ENCODE measurements at places on chromosomes 2 and 18.

GRCh38 chr2:43018179-43019024, 208.0 kb downstream of the ZFP36L2 start:
- no peak for DNase-seq

DNA sequence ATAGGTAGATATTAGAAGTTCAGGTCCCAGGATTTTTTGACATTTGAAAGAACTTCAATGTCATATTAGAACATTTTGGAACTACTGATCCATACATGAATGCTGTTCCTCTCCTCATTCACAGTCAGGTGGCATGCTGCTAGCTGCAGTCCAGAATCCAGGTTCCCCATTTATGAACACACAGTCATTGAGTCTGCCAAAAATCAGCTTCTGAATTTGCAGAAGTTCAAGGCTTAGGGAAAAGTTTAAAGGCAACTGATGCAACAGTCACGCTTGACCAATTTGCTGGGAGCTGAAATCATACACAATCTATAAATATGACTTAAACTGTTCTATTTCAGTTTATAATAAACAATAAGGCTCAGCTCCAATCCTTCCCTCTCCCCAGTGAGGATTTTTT, 17.3 kb upstream of the TTR start:
- DNase-seq: no peak

DNA sequence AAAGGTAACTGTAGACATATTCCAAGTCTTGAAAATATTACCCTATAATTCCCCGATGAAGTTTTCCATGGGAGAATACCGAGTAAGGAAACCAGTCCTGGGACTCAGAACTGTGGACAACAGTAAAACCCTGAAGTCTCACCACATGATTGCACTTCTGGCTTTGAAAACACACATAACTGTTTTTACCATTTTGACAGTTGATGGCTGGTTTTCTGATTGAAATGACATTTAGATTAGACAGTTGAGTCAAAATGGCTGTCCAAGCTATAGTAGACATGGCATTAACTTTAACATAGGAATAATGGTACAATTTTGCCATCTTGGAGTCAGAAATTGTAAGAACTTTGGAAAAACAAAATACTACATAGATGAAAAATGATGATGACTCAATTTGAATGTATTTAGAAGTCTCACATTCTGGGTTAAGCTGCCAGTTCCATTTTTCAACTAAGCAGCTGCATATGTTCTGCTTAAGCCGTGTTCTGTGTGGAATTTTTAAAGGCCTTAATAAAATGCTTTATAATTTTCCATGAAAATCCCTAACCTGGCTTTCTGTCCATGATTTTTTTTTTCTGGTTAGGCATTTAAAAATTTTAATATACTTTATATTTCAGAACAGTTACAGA, 38.3 kb upstream of the WIPF1 start:
- DNase-seq: no peak

GRCh38 chr2:217071416-217071815, 211.6 kb upstream of the TNP1 start:
- DNase-seq: no peak

- no peak for DNase-seq
These were observed 124.3 kb downstream of the ICOS start for GRCh38 chr2:204060841-204061240.

DNA sequence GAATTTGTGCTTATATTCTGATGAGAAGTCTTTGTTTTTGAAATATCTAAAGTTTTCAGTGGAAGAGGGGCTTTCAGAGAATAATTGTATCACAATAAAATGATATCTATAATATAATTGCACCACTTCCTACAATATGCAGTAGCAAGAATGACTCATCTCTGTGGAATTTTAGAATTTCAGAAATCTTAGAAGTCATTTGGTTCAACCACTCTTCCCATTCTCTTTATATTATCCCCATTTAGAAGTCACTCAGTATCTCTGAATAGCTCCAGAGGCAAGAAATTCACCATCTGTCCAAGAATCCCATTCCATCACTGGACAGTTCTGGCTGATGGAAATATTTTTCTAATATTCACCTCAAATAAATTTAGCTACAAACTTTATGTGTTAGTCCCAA, 59.3 kb upstream of the CCDC68 start:
- DNase-seq: no peak

- no peak for DNase-seq
These were observed 122.9 kb downstream of the METTL8 start for GRCh38 chr2:171310889-171311288.

DNA sequence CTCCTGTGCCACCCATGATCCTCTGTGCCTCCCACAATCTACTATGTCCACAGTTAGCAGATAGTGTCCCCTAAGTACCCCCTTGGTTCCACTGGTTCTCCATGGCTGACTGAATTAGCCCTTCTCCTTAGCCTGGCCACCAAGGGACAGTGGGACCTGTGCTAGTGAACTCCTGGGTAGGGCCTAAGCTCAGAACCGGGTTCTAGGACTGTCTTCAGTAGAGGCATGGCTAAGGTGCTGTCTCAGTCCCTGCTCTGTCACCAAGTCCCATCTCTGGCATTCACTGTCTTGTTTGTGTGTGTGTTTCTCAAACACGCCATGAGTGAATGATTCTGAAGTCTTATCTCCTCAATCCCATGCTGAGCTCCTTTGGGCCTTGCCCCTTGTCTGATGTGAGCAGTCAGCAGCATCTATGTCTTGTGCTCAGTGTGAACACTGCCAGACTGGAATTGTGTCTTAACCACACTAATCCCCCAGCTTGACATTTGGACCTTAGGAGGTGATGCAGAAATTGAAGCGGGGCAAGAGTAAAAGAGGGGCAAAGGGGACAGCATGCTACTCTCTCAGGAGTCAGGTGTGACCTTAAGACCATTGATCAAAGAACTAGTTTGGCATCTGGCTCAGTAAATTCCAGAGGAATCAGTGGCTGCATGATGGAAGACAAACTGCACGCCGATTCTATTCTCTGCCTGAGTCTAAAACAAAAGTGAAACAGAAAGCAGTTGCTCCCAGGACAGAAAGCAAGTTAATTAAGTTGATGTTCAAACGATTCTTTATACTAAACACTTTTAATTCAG, 190.5 kb downstream of the ALPK2 start:
- no peak for DNase-seq

DNA sequence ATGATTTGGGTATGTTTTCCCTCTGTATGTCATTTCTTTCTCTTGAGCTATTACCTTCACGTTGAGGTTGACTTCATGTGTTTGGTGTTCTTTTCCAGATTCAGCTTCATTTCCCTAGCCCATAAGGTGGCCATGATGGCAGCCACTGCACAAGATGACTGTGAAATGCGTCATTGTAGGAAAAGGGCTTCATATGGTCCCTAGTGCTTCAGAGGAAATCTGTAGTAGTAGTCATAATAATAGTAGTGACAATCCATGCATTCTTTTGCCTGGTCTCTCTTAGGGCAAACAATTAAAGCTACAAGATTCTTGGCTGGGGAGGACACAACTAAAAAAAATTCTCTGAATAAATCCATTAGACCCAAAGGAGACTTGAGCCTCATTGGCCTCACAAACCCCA, 28.4 kb downstream of the AOX1 start:
- DNase-seq: no peak

DNA sequence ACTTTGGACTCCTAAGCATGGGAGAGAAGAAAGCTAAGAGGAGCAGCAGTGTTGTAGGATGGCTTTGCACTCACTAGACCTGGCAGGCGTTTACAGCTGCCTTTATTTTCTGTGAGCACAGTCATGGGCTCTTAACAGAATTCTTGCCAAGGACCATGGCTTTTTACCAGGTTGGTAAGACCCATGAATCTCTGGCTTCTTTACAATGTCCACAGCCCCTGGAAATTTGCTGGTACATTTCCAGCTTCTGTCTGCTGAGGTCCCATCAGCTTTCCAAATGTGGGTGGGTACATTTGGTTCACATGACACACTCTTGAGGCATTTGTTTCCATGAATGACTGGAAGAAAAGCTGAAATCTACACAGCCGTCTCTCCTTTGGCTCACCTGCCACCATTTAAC, 162.7 kb downstream of the PPP1R1C start:
- DNase-seq: no peak

- DNase-seq: no peak
These were observed 1727.9 kb upstream of the SLC39A10 start for GRCh38 chr2:193929131-193929530.

- DNase-seq: no peak
These were observed 63.4 kb downstream of the MYO5B start for GRCh38 chr18:50131591-50131990.

GRCh38 chr18:35186291-35187034, 54.4 kb upstream of the ZNF397 start:
- no peak for DNase-seq

DNA sequence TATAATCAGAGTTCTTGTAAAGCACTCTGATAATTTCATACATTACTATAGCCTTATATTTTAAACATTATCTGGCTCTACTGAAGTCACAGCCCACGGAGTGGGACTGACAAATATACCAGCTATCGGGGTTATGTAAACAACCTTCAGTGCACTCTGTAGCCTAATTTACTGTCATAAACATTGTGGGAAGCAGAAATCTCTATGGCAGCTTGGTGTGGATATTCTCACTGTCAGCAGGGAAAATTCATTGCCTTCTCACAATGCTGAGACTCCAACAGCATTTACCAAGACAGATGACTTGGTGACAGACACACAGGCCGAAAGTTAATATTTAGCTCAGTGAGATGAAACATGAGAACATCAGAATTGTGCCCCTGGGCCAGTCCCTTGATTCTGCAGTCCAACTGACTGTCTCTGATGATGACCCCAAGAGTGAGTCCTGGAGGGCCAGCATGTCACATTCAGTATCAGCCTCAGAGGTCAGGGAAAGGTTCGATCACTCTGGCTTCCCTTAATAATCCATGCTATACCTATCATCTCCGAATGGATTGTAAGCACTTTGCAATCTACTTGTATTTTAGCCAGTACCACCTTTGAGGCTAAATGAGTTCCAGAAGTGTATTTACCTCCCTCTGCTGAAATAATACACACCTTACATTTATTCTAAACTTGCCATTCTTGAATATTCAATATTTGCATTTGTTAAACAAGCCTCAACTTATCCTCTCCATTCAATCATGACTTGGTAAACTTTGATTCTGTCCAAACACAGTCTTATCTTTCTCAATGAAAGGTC, 146.2 kb upstream of the OSR1 start:
- DNase-seq: no peak

DNA sequence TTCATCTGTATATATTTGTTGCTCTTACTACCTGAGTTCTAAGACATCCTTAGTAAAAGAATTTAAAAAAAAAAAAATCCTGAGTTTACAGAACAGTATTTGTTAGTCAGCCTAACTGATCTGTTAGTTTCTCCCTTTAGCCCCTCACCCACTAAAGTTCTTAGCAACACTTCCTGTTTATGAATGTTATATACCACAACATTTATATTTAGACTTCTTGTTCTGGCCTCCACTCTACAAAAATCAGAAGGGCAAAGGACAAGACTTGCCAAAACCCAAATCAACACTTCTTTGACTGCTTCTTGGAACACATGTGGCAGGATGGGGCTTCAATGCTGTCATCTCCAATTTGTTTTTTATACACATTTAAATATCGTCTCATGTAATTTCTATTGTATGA, 71.1 kb downstream of the MGAT5 start:
- no peak for DNase-seq

DNA sequence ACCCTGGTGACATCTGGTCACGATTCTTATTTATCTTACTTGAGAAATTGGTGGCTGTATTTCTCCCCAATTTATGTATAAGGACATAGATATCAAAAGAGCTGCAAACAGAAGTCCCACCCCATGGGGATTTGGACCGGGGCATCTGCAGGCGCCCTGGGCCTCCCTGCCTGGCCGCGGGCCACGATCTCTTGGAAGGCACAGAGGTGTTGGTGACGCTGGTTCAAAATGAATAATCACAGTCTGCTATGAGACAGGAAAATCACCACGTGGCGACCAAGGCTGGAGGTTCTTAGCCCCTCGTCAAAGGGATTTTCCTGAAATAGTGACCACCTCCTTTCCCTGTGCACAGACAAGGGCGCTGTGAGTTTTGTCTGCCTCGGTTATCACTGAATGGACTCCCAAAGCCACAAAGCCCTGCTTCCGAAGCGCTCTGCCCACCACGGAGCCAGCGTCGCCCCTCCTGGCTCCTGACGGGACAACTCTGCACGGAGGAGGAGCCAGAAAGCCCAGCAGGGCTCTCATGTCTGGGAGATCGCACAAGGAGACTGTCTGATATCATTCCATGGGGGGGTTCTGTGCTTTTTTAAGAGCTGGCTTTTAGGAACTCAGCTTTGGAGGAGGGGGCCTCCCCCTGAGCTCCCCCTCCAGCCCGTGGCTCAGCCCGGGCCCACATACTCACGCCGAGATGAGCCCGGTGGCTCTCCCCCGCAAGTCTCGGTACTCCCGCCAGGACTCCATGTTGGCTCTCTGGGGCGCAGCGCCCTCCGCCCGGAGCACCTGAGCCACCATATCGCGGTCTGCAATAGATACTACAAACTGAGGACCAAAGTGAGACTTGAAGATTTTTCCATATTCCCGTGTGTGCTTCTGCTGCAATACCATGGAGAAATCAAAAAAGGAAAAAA, 14.6 kb downstream of the CYP27C1 start:
- no peak for DNase-seq

- DNase-seq: no peak
These were observed 294.2 kb downstream of the DYSF start for GRCh38 chr2:71747559-71747958.

GRCh38 chr2:237917696-237918374, 49.0 kb upstream of the UBE2F start:
- no peak for DNase-seq

GRCh38 chr2:71683070-71683469, 229.7 kb downstream of the DYSF start:
- no peak for DNase-seq

GRCh38 chr2:200966770-200967169, 3.3 kb upstream of the ORC2 start:
- DNase-seq: peak; percentile 6

DNA sequence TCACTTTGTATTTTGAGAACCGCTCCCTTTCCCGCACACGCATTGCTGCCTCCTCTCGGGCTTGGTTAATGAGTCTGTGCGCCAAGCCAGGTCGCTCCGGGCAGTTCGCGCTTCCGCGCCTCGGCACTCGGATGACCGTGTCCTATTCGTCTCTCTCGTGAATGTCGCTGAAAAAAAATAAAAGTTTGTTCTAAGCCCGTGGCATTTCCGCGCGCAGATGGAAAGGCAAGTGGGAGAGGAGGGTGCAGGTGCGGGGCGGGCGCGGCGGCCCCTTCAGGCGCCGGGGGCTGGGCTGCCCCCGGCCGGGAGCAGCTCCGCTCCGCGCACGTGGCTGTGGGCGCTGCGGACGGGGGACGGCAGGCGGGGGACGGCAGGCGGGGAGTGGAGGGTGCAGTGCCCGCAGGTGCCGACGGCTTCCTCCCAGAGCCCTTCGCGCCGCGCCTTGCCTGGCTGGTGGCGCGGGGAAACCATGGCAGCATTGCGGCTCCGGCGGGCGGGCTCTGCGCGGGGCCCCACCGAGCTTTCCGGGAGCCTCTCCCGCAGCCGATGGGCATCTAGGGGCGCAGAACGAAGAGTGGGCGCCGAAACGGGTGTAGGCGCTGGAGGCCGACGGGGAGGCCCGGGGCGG, 159.6 kb upstream of the SIX2 start:
- DNase-seq: peak; percentile 47

- no peak for DNase-seq
These were observed 22.5 kb downstream of the TMEM178A start for GRCh38 chr2:39688181-39688580.

- DNase-seq: no peak
These were observed 611 bp downstream of the ZNF512 start for GRCh38 chr2:27583390-27583915.

All from HAP-1 (cell line).